Activated CD4-positive, alpha-beta T cell treated with anti-CD3 and anti-CD28 coated beads, Interleukin-2, Interleukin-6, amounts not matched to agents 100 ng/mL and 50 ng/mL, durations not matched to agents 16 hours and 8 hours (primary cell): ENCODE measurements at places on chromosomes 3 and 15.

DNA sequence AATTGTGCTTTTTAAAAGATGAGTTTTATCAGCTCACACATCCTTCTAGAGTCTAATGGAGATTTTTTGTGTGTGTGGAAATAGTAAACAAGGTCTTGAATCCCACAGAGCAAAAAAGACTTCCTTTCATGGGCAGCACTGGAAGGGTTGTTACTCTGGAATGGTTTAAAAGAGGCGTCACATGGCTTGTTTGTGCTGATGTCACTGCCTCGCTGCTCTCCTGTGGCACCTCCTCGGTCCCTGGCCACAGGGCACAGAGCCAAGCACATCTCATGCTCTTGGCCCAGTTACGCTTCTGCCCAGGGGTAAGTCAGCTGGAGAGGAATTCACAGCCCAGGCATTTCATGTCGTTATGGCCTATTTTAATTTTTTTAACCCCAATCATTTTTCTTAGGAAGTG is 53.2 kb downstream of the PGPEP1L start:
- no peak for DNase-seq

- no peak for DNase-seq
These were observed 106.7 kb downstream of the ZIC4 start for GRCh38 chr3:147299656-147300055.

GRCh38 chr3:188060840-188061544 is 93.0 kb upstream of the LPP start:
- peak; percentile 88 for DNase-seq

DNA sequence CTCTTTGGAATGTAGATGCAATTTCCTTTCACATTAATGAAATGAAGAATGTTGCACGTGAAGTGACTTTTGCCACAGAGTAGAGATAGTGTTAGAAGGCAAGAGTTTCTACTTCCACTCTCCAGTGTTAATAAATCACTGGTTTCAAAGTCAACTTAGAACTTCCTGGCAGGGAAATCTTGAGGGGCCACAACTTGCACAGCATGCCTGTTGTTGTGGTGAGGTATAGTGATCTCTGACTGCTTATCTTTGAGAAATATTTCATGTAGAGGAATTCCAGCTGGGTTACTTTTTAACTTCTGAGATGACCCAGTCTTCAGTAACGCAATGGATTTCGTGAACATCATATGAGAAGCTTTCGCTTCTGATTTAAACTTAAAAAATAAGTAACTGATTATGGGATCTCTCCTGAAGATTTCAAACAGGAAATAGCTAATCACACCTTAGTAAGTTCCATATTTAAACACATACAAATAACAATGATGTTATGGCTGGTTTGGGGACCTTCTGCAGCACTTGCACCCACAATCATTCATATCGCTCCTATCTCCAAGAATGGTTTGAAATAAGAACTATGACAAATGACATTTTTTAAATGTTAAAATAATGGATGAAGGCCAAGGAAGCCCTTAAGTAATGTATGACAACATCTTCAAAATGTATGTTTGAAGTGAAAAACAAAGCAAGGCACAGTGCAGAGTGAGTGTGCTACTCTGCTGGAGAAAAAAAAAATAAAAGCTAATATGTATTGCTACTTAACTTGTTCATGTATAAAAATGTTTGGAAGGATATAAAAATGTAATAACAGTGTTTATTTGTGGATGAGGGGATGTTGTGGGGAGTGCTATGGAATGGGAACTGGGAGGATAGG is 726.5 kb upstream of the NECTIN3 start:
- DNase-seq, result no peak

GRCh38 chr15:57340682-57341259 is 35.5 kb upstream of the CGNL1 start:
- DNase-seq, result peak; percentile 49

DNA sequence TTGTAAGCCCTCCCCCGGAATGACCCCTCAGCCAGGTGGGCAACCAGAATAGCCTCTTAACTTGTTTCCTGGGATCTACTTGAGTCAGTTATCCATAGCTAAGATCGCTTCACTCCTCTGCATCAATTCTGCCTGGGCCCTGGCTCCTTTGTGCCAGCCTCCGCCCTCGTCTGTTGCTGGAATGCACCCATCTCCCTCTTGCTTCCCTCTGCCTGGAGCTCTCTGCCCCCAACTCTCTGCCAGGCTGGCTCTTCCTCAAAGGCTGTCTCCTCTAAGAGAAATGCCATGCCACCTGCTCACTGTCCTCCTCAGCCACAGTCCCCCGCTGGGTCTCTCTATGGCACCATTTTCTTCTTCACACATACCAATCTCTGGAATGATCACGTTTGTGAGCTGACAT is 240.8 kb downstream of the ADAMTS17 start:
- DNase-seq, result no peak
